CD4-positive, alpha-beta T cell treated with Interleukin-4 for 4 hours (primary cell): ENCODE measurements at places on chromosomes 2 and 18.

DNA sequence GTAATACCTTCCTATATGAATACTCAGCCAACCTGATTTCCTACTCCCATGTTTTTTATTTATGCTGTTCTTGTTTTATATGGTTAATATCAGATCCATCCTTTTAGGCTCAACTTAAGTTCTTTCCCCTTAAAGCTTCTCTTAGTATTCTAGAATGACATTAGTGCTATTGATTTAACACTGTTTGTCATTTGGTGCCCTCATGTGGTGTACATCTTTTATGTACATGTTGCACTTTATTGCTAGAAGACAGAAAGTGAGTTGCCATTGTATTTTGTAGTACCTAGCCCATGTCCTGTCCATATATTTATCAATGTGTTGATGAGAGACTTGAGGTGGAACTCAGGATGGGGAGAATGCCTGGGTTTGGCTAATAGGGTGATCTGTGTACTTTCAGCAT lies 2.5 kb downstream of the HTRA2 start:
- peak; percentile 53 for DNase-seq

GRCh38 chr18:24657444-24657842 lies 197.0 kb downstream of the HRH4 start:
- no peak for DNase-seq

DNA sequence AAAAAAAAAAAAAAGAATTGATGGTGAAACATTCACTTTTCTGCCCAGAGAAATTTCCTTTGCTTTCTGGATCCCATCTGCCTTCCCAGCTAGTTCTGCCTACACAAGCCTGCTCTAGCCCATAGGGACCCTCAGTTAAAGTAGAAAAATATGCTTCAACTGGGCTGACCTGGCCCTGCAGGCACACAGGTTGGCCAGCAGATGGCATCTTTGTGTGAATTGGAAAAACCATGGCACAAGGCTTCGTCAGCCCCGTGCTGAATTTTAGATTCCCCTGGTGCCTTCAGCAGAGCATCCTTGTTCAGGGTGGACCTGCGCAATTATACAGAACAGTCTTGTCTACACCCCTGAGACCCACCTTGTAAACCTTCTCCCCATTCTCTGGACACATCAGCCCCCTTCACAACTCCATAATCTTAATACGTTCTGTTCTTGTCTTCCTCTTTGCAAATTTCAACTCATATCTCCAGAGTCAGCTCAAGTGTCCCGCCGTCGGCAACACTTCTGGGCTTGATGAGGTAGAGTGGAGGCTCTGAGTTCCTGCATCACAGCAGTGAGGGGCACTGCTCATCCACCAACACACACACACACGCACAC lies 114.5 kb downstream of the INSIG2 start:
- peak; percentile 66 for DNase-seq

- no peak for DNase-seq
Observed at GRCh38 chr2:40037303-40037702, 258.2 kb upstream of the THUMPD2 start.

GRCh38 chr2:218032336-218033171 lies 29.8 kb upstream of the TNS1 start:
- DNase-seq, result no peak

- DNase-seq, result no peak
Observed at GRCh38 chr2:239679755-239680154, 278.9 kb upstream of the HDAC4 start.

DNA sequence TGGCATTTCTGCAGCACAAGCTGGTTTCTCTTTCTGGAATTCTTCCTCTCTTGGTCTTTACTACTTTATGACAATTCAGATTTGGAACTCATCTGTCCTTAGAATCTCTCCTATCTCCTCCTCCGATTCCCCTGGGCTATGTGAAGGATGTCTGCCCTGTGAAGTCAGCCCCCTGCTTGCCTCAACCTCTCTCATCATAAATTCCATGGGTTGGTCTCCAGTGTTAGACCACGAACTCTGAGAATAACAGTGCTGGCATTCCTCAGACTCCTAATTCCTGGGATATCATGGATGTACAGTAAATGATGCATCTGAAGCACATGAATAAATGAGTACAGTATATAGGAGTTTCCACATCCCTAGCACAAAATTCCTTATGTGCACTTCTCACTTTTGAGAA lies 21.0 kb upstream of the CYRIA start:
- DNase-seq, result no peak

GRCh38 chr2:11798701-11799435 lies 52.4 kb downstream of the LPIN1 start:
- DNase-seq, result no peak

DNA sequence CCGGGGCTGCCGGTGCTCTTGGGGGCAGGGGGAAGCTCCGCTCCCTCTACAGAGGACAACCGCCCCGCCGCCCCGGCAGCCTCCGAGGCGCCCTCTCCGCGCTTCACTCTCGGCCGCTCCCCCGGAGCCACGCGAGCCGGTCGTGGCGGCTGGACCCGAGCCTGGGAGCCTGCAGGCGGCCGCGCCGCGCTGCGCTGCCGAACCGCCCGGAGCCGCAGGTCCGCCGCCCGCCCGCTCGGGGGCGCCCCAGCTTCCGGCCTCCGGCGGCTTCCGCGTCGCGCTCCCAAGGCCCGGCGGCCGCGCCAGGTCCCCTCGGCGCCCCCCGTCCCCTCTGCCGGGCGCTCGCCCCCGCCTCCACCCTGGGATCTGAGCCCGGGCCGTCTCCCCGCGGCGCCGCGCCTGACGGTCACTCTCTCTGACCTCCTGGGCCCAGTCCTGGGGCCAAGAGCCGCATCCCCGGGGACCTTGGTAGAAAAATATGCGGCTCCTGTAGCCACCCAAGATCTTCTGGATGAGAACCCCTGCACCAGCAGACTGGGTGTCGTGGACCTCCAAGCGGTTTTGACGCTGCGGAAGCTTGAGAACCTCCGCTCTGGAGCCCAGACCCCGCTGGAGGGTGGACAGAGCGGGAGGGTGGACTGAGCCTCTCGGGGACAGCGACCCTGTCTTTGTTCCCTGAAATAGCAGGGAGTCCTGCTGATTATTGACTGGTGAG lies 44.3 kb downstream of the SERTAD2 start:
- DNase-seq, result peak; percentile 43

DNA sequence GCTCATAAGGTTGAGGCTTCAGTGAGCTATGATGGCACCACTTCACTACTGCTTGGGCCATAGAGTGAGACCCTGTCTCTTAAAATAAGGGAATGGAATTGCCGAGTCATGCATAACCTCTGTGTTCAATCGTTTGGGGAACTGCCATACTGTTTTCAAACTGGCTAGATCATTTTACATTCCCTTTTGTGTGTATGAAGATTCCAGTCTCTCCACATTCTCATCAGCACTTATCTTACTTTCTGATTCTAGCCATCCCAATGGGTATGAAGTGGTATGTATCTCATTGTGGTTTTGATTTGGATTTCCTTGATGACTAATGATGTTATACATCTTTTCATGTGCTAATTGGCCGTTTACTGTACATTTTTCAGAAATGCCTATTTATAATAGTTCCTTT lies 23.7 kb downstream of the MARCHF7 start:
- peak; percentile 15 for DNase-seq

- no peak for DNase-seq
Observed at GRCh38 chr2:8121826-8122513, 559.9 kb upstream of the ID2 start.

- DNase-seq, result no peak
Observed at GRCh38 chr18:40124107-40124506, 1830.9 kb upstream of the PIK3C3 start.

DNA sequence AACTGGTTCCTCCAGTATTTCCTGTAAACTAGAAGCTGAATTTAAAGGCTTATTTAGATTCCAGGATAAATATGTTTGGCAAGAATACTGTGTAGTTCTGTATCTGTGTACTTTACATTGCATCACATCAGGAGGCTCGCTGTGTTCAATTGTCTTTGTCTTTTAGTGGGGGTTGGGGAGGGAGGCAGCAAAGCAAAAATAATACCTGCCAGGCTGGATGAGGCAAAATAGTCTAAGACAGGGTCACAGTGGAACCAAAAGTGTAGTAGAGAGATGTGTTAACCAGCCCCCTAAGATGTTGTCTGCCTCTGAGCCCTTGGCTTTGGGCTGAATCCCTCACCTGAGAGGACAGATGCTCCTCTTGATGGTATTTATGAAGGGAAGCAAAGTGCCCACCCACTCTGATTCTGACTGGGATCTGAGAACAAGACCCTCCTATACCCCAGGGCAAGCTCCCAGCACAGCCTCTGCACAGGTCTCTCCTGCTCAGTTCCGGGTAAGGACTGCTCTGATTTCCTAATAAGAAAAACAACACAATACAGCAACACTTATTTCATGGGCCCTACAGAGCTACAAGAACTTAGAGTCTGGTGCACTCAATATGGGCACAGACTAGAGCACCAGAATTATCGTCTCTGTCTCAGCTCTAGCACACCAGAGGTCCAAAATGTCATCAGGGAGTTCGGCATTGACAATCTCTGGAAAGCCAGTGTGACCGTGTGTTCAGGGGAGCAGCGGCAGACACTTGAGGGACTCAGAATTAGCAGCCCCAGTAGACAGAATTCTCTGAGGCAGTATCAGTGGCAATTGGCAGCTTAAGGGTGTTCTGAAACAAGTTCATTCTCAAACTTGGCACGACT lies 7.2 kb upstream of the AFTPH start:
- DNase-seq, result no peak

DNA sequence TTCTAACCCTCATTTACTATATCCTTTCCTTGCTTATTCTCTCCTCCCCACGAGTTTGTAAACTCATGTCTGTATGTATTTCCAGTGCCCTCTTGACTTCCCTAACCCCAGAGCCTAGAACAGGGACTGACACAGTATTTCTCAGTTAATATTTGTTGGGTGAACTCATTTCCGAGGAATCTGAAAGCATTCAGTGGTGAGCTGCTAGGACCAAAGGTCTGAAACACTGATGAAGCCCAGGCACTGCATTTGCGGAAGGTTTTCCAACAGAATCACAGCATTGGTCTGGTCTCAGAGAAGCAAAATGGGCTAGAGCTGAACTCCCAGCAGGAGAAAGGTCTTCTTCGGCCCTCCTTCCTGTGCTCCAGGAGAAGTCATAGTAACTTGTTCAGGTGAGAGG lies 56.8 kb downstream of the SOX11 start:
- DNase-seq, result no peak

DNA sequence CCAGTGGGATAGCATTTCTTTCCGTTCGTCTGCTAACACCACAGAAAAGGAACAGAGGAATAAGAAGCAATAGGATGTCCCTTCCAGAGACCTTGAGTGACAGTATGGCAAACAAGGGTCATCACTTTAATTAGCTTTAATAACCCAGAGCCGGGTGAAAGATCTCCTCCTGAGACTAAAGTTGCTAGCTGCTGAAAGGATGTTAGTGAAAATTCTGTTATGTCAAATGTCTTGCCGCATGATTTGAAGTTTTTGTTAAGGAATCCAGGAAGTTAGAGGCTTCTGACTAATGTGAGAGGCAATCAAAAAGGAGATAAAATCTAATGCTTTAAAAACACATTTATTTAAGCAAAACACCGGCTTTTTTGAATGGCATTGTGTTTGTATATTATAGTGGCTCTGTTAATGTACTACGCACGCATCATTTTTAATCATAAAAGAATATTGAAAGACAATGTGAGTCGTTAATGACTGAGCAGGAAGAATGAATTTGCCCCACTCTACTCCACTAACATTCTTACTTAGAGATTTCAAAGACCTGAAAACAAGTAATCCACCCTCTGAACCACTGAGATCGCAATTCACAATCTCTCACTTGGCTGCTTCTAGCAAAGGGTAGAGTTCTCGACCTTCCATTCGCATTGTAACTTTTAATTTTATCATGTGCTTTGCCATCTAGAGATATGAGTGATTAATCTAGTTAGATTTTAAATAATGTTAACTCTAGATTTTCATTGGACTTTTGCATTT lies 536.6 kb downstream of the LRRTM4 start:
- no peak for DNase-seq

DNA sequence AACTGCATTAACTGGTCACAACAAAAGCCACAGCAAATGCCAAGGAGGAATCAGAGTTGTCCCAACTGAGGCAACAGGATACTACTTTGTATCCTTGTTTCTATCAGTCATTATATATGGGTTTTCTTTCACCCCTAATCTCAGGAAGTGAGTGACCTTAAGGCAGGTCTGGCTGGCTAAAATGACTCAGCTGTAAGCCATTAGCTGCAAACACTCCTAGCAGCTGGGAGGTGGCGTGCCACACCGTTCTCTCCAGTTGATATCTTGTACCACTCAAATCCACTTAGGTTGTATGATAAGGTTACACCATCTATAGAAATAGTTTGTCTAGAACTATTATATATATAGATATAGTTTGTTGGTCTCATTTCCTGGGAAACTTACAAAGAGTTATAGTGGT lies 171.1 kb upstream of the MC4R start:
- DNase-seq, result no peak

DNA sequence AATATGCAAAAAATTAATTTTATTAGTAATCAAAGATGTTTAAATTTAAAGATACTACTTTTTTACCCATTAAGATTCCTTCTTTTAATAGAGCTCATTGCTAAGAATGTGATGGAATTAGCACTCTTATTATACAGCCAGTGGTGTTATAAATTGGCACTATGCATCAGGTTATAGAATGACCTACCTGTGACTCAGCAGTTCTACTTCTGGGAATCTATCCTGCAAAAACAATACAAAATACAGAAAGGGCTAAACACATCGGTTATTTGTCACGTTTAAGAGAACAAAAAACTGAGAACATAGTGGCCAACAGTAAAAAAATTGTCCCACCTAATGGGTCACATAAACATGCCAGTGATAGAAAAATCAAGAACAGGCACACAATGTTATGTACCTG lies 9.4 kb upstream of the ADD2 start:
- no peak for DNase-seq

DNA sequence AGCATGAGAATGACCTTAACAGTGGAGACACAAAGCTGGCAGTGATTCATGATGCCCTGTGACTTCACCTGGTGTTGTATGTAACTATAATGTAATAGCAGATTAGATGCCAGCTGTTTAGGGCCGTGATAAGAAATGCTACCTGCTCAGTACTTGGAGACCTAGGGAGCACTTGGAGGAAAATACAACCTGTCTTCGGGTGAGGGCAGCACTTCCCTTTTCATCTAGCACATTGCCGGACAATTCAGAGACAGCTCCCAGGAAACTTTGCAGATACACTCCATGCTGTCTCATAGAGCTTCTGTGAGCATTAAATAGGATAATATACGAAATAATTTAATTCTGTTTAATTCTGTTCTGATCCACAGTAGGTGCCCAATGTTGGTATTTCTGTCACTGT lies 668.5 kb downstream of the TSN start:
- DNase-seq, result no peak

GRCh38 chr2:71897137-71897480 lies 250.6 kb downstream of the CYP26B1 start:
- DNase-seq, result no peak
